ENCODE measurements at places on chromosomes 3 and 15. TPM values are rescaled to one million over a fixed set of nuclear protein-coding genes. Genes with fewer than 3 reads are reported as not detected.

GNAT1 gene
- not detected for total RNA-seq

MESP2 gene
- total RNA-seq, result not detected

ABHD5 gene
- total RNA-seq, result 24.1 TPM

ABTB1 gene
- 14.0 TPM for total RNA-seq

HDC gene
- not detected for total RNA-seq

FOXL2NB gene
- 4.4 TPM for total RNA-seq

CNTN4 gene
- not detected for total RNA-seq

DNA sequence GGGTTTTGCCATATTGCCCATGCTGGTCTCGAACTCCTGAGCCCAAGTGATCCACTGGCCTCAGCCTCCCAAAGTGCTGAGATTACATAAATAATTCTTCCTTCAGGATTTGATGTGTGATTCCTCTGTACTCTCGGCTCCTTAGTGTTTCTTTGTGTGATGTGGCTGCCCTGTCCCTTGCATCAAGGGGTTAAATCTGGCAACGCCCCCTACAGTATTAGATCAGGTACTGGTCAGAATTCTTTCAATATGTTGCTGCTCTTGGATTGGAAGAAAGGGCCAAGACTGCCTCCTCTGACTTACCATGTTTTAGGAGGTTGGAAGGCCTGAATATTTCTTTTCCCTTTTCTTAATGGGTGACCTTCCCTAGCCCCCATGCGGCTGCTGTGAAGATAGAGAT, 390.6 kb upstream of the WNT5A start:
- no peak for DNase-seq

GRCh38 chr15:101092156-101092866, 159.5 kb downstream of the CHSY1 start:
- no peak for DNase-seq

- no peak for DNase-seq
Measured at GRCh38 chr15:31500766-31501449, 174.3 kb downstream of the KLF13 start.

DNA sequence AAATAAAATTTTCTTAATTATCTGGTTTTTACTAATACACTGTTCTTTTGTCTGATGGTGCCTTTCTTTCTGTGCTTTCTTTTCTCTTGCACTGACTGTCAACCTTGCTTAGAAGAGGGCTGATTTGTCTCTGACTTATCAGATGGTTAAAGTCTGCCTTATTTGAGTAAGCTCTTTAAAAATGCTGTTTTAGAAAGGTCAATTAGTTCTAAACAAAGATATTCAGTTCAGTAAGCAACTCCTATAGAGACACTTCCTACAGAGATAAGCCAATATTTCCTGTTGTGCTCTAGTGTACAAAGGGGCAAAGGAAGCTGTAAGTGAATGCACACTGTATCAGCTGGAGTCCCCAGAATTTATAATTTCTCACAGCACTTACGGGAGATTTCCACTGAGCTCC, 153.4 kb upstream of the TSPAN3 start:
- DNase-seq, result no peak

DNA sequence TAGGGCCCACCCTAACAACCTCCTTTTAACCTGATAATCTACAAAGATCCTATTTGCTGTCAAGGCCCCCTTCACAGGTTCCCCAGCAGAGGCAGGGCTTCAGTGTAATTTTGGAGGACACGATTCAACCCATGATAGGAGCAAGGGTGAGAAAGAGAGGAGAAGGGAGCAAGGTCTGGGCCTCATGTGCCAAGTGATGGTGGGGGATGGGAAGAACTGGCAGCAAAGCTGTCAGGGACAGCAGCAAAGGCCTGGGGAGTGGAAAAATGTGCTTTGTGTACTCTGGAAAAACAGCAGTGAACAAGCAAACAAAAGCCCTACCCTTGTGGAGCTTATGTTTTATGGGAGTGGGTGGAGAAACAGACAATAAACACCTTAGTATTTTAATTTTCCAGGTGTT, 2.7 kb upstream of the GALNT15 start:
- DNase-seq, result no peak

DNA sequence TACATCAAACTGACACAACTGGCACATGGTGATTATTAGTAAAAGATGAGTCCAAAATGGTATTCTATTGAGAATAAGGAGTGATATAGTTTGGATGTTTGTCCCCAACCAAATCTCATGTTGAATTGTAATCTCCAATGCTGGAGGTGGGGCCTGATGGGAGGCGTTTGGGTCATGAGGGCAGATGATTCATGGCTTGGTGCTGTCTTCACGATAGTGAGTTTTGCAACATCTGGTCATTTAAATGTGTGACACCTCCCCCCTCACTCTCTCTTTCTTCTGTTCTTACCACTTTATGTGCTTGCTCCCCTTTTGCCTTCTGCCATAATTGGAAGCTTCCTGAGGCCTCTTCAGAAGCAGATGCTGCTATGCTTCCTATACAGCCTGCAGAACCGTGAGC, 90.6 kb downstream of the RSL24D1 start:
- no peak for DNase-seq

DNA sequence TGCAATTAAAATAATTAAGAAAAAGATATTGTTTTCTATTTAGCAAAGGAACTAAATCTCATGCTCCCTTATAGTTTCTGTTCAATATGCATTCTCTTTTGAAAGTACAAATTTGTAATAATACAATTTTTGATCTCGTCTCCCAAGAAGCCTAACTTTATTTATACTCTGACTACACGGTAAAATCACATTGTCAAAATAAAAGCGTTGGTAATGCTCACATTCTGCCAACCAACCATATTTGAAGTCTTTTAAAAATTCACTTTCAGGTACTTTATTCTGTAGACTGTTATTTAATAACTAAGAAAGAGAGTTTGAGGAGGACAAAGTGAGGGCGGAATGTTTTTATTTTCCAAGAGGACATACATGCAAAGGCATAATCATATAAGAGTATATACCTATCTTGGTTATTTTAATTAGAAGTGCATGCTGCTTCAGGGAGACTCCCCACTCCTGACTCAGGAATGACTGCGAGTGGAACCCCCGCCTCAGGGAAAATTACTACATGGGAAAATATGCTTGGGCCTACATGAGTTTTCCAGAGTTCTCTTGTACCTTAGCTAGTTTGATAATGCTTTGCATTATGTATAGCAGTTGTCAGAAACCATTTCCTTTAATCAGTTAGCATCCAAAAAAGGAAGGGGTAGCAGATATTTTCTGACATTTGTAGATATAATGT, 19.3 kb downstream of the MBNL1 start:
- DNase-seq, result peak; percentile 54

DNA sequence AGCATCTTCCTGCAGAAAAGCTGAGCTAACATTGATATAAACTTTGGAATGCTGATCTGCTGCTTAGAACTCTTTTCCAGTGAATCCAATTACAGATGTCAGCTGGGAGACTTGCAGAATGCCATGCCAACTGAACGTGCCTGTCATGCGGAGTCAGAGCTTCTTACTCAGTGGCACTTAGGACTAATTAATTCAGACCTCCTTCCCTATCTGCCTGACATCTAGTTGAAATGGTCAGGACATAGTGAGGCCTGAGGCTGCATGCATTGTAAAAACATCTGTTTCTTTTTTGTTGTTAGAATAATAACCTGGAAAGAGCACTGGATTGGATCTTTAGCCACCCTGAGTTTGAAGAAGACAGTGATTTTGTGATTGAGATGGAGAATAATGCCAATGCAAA, 112.6 kb downstream of the USP13 start:
- DNase-seq, result peak; percentile 61

DNA sequence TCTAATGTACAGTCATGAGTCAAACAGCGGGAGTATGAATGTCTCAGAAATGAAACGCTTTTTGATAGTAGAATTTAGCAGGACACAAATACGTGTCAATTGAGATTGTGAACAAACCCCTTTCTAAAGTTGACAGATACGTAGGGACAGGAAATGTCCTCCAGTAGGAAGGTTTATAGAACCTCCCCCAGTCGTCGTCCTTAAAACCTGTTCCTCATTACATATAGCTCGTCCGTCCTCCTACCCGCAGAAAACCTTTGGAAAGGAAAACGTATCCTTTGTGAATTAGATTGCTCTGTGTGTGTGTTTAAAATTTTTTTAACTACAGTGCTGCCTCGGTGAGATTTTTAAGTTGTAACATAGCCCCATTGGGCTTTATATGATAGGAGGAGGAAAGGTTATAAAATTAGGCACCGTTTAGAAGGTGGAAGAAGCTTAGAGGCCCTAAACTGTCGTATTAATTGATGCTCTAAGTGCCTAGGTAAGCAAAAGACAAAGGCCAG, 4.1 kb downstream of the UBE2E1 start:
- no peak for DNase-seq

GRCh38 chr15:48427479-48427878, 96.2 kb downstream of the DUT start:
- DNase-seq, result no peak

DNA sequence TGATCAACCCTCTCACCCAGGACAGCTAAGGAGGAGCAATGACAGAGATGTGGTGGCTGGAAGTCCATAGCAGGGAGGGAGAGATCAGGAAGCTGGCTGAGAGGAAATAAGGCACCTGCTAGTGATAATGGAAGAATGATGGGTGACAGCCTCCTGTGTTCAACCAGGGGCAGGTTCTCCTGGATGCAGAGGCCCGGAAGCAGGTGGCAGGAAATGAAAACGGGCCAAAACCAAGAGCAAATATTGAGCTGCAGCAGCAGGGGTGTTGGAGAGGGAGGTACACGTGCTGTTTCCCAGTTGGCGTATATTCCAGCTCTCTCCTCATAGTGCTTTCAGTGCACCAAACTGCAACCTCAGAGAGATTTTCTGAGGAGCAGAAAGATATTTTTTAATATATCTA, 213.4 kb upstream of the TBL1XR1 start:
- no peak for DNase-seq

- peak; percentile 18 for DNase-seq
Measured at GRCh38 chr3:38353151-38353550, 6.6 kb downstream of the XYLB start.

- DNase-seq, result no peak
Measured at GRCh38 chr3:106049821-106050220, 181.0 kb upstream of the CBLB start.

- DNase-seq, result no peak
Measured at GRCh38 chr3:189771842-189772450, 140.8 kb downstream of the TP63 start.

GRCh38 chr3:9951126-9951525, 1.1 kb downstream of the PRRT3 start:
- DNase-seq, result no peak
